ENCODE measurements at places on chromosomes 2 and 18.
A peak's percentile ranks its signal among the peaks of the same experiment; 100 is the strongest.

DNA sequence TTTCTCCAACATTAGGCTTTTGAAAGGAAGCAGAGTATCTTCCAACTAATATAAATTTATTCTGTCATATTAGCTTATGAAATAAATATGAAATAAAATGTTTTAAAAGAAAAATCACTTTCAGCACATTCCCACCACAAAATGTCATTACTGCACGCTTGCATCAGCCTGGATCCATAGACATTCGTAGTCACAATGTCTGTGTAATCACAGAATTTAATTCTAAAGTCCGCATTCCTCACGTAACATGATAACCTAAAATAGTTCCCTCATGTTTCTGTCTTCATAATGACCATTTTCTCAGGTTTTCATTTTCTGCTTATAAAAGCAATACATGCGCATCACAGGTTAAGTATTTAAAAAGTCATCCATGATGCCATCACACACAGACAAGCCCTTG lies 47.1 kb downstream of the HDAC4 start:
- no peak for DNase-seq

DNA sequence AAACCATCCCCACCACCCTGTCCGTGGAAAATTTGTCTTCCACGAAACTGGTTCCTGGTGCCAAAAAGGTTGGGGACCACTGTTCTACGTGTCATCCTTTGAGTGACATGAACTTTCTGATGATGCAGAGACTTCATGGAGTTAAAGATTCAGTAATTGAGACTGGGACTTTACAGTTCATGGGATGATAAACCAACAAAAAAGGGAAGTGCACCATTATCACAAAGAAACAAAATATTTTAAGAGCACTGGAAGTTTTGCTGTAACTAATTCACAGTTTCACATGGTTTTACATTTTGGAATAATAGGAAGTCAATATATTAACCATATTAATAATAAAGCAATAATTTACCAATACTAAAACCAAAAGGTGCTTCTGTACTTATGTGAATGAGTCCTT lies 126.8 kb downstream of the AQP4 start:
- no peak for DNase-seq

- DNase-seq: no peak
Measured at GRCh38 chr2:72982781-72983499, 65.6 kb downstream of the EMX1 start.

- no peak for DNase-seq
Measured at GRCh38 chr18:28062443-28062842, 114.5 kb downstream of the CDH2 start.

DNA sequence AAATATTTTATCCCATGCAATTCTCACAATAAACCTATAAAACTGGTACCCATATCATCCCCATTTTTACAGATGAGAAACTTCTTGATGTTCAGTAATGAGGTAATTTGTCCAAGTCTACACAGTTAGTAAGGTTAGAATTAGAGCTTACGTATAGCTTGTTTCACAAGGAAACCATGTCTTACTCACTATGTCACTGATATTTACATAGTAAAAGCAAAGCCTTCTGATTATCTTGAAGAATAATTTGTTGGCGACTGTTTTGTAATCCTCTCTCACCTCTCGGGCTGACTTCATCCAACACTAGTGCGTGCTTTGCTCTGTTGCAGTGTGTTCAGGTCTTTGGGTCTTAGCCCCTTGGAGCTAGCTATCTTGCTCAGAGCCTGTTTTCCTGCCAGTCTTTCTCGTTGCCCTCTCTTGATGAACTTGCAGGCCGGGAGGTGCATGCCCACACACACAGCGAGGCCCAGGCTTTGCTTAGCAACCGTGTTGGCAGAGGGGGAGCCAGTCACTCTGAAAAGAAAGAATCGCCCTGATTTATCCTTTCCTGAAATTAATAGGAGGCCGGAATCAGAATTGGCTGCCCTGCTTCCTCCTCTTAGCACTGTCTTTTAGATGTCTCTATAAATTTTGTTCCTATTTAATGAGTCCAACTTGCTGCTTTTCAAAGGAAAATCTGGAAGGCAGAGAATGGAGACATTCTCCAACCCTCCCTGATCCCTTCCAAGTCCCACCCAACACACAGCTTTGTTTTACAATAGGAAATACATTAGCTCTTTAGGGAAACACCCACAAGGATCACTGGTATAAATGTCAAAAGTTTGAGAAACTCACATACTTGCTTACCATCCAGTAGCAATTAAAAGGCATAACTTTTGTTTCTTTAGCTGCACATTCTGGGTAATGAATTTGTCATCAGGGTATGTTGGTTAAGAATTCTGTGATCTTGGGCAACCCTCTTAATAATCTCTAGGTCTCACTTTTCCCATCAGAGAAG lies 97.6 kb upstream of the SEC11C start:
- no peak for DNase-seq

GRCh38 chr2:128435576-128436478 lies 117.2 kb upstream of the HS6ST1 start:
- DNase-seq: no peak

DNA sequence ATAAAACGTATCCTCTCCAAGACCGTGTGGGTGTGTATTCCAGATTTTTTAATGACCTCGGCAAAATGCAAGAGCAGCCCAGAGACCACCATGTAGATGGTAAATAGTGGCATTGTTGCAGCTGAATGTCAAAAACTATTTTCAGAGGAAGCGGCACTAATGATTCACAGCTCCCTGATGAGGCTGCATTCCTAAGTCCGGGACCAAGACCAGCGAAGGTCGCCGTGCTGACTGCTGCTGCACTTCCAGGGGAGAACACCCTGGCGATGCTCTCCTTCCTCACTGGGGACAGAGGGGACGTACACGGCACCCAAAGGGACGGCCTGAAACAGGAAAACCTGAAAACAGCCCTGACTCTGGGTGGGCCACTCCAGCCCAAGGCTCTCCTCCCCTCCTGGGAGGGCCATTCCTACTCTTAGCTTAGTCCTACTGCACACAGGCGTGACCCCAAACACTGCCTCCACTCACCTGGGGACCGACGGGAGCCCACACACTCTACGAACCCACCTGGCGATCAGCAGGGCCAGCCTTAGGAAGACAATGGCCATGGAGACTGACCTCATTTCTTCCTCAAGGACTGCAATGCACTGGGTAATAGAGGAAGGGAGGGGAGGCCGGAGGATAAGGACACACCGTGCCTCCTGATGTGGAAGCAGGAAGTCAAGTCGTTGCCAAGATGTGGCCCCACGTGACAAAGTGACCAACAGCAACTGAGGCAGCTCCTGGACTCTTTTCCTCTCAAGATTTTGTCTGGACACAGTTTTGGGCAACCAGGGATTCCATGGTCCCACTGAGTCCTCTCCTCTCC lies 82.8 kb downstream of the ZNF516 start:
- no peak for DNase-seq

DNA sequence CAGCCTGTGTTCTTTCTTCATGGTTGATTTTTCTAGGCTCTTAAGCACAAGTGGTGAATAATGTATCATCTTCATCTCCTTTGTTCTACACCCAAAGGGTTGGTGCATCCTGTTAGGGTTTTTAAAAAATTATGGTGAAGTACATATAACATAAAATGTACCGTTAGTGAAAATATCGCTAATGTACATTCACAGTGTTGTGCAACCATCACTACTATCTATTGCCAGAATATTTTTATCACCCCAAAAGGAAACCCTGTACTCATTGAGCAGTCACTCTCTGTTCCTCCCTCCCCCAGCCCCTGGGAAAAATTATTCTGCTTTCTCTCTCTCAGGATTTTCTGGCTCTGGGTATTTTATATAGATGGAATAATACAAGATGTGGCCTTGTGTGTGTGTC lies 98.5 kb downstream of the PRKCE start:
- DNase-seq: no peak

DNA sequence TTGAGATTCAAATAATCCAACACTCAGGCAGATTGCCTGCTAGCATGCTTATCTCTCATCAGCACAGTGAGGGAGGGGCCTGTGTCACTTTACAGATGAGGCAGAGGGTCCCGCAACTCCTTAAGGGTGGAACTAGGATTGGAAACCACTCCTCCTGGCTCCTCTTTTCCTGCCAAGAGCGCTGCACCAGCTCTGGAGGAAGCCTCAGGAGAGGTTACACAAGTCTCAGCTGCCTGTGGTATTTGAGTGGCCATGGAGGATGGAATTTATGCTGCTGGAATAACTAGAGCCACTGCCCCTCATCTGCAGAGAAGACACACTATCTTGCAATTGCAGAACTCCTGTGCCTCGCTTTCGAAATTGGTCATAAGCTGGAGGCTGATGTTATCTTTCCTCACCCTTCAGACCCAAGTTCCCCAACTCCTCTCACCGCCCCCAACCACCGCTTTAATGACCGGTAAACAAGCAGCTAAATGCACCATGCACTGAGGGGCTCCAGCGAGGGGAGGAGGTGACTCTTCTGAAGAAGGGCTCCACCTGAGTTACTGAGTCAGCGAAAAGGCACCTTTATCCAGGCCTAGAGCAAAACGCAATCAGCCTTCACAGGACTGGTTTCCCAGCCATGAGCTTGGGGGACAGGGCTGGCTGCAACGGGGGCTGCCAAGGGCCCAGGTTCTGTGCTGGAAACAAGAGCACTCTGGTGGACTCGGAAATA lies 245.8 kb downstream of the SOX11 start:
- no peak for DNase-seq

DNA sequence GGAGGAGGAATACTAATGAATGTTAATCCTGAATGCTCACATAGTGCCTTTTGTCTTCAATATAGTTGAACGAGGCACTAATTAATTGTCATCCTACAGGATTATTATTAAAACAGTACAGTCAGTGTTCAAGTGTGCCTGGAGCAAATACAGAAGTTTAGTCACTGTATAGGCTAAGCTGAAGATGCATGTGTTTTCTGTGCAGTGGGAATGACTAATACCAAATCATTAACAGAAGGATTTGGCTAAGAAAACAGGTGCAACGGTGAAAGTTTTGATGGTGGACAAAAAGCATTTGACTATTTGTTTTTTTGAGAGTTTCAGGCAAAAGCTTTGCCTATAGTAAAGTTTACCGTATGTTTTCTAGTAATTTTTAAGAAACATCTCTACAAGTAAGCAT lies 62.8 kb downstream of the DCC start:
- no peak for DNase-seq

- no peak for DNase-seq
Measured at GRCh38 chr2:152504618-152505017, 169.6 kb downstream of the FMNL2 start.

DNA sequence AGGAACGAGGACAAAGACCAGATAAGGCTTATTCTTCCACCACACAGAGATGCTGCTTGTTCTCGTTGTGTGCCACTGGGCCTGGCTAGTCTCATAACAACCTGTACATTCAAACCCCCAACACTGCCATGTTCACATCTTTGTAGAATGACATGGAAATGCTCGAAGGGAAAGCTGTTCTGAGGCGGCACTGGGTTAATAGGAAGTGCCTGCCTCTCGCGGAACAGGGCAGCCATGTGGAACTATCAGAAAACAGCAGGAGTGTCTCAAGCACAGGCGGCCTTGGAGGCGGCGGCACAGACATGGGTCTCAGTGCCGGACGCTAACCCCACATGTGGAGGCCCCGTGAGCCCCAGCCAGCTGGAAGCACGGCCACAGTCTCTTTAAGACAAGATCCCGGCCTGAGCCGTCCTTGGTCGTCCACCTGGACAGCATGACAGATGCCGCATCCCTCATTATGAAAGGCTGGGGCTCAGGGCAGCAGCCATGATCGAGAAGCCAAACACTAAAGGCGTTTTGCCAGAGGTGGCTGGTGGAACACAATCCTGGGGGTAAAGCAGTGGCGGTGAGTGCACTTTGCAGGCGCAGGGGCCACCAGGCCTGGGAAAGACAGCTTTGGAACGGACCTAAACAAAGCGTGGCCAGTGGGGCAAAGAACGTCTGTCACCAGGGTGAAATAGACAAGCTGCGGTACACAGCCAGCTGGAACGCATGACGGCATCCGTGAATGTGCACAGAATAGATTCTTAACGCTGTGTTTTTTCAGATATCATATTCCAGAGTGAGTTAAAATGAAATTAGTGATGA lies 161.0 kb downstream of the HDAC4 start:
- peak; percentile 33 for DNase-seq

DNA sequence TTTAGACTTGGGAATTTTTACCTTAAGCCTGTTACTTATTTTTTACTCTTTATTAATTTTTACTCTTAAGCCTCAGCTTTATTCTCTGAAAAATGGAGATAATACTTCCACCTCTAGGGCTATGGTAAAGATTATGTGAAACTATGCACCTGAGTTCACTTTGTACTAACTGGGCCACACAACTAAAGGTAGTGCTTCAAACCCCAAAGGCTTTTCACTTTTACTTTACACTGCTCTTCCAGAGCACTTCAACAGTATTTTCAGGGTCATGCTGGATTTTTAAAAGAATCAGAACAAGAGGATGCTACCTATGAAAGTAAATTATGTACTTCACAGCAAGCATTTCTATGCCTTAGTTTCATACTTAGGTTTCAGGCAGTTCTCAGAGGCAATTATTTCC lies 27.8 kb downstream of the MEX3C start:
- DNase-seq: no peak

GRCh38 chr2:18325118-18325517 lies 235.3 kb downstream of the RDH14 start:
- no peak for DNase-seq

DNA sequence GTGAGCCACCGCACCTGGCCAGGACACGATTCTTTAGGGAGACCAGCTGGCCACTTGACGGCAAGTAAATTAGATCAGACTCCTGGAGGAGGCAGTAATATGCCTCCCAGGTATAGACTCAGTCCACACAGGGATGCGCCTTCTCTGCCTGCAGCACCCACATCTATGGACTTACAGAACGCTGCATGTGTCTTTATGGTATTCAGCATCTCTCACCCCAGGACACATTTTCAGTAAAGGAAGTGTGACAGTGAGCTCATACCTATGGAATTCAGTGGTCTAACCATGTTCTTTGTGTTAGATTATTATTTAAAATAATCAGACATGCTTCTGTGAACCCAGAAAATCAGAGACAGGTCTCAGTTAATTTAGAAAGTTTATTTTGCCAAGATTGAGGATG lies 5.9 kb upstream of the NARS1 start:
- no peak for DNase-seq

- no peak for DNase-seq
Measured at GRCh38 chr2:31429759-31430438, 15.4 kb upstream of the XDH start.

GRCh38 chr2:206040525-206040924 lies 45.4 kb downstream of the INO80D start:
- no peak for DNase-seq

GRCh38 chr2:127733816-127734537 lies 32.7 kb downstream of the SFT2D3 start:
- DNase-seq: no peak
